ENCODE measurements at places on chromosomes 6 and 20.

DNA sequence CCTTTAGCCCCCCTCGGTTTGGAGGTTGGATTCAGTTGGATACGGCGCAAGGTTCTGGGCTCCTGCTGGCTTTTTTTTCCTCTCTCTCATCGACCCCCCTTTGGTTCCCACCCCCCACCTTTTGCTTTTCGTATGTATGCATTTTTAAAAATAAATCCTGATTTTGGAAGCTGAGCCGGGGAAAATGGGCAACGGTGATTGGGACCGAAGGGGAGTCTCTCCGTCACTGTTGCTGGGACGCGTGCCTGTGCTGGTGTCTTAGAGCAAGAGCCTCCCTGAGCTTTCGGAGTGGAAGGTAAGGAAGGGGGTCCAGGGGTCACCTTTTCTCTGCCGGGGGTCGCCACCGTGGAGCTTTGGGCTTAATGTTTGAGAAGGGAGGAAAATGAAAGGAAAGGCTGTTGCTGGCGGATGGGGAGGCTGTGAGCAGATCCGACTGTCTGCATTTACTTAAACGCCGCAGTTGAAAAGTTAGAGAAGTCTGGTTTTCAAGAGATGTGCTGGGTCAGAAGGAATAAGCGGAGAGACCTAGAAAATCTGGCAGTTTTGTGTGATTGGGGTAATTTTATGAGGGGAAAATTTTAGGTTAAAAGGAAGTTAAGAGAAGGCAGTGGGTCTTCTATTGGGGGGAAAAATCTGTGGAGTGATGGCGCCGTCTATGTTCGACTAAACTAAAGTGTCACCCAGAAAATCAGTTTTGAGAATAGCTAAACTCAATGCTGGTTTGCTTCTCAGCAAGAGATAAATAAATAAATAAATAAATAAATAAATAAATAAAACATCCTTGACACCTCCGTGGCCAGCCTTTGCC lies 828 bp downstream of the ADGRB3 start:
- DNase-seq = no peak

DNA sequence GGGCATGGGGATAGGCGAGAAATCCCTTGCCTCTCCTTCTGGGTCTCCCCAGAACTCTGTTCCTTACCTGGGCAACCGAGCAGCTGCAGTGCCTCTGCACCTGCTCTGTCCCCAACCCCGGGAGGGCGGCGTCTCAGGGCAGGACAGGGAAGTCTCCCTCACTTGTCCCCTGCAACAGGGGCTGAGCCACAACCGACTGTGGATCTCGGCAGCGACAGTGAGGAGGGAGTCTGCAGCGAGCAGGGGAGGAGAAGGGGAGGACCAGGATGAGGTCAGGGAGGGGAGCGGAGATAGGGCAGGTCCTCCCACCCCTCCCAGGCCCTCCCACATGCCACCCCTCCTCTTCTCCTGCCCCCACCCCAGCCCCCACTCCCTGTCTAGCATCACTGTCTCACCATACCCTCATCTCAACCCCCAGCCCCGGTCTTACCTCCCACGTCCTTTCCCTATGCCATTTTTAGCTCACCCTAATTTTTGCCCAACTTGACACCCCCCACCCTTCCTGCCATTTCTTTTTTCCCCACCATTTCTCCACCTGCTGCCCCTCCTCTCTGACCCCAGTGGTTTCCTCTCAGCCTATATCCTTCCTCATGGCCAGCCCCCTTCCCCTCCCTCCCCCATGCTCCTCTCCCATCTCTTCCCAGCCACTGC lies at the start of gene TNXB:
TSS of gene TNXB (minus strand) at position 225 of the 651 bp plus-strand sequence. CDS start 11,140 bp downstream, outside the sequence.
- DNase-seq = no peak

DNA sequence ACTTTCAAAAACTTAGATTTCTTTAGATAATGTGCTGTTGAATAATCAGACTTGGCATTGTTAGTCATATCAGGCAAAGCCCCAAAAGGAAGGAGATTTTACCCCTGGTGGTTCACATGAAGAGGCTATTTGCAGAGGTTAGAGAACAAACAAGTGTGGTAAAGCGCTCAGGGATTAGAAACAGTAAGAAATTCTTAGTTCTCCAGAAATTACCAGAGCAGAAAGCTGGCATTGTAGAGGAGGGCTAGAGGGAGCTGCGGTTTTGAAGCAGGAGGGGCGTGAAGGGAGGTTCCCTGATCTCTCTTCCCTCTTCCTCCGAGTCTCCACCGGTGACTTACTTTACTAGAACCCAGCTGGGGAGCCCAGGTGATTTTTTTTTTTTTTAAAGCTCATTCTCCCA lies 10.2 kb downstream of the MYO6 start:
- no peak for DNase-seq

- no peak for DNase-seq
Measured at GRCh38 chr20:49043000-49043399, 3.1 kb upstream of the CSE1L start.

- DNase-seq = no peak
Measured at GRCh38 chr6:129853996-129854711, 7.0 kb downstream of the TMEM244 start.

DNA sequence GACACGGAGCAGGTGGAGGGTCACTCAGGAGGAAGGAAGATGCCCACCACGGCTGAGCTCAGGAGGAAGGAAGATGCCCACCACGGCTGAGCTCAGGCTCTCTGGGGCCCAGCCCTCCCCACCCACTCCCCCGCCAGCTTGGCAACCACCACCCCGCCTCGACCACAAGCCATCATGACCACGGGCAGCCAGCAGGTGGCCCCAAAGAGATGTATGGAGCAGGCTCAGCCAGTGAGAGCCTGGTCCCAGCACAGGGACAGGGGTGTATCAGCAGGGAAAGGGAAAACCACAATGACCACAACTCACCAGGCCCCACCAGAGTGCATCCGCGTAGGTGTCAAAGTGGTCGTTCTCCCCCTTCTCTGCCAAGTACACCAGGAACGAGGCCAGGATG lies 30.4 kb downstream of the KCNQ2 start:
- peak; percentile 66 for DNase-seq

DNA sequence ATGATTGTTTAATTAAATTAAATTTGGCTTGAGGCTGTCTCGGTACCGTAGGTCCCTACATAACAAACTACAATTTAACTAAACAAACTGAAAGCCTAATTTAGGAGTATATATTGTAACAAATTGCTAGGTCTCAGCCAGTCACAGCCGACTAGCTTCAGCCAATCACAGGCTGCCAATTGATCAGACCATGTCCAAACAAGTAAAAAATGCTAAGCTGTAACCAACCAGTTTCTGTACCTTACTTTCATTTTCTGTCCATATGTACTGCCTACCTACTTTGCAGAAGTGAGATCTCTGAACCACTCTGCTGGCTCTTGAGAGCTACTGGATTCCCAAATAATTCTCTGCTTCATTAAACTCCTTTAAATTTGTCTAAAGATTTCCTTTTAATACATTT lies 648.0 kb upstream of the GJE1 start:
- DNase-seq = no peak

DNA sequence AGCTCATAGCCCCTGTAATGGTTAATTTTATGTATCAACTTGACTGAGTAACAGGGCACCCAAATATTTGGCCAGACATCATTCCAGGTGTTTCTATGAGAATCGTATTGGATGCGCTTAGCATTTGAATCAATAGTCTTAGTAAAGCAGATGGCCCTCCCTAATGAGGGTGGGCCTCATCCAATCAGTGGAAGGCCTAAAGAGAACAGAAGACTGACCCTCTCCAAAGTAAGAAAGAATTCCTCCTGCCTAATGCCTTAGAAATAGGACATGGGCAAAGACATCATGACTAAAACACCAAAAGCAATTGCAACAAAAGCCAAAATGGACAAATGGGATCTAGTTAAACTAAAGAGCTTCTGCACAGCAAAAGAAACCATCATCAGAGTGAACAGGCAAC lies 352.5 kb upstream of the SASH1 start:
- no peak for DNase-seq

GRCh38 chr6:146634022-146634421 lies 35.2 kb downstream of the ADGB start:
- no peak for DNase-seq

GRCh38 chr6:1631251-1631650 lies 21.5 kb downstream of the FOXC1 start:
- no peak for DNase-seq

DNA sequence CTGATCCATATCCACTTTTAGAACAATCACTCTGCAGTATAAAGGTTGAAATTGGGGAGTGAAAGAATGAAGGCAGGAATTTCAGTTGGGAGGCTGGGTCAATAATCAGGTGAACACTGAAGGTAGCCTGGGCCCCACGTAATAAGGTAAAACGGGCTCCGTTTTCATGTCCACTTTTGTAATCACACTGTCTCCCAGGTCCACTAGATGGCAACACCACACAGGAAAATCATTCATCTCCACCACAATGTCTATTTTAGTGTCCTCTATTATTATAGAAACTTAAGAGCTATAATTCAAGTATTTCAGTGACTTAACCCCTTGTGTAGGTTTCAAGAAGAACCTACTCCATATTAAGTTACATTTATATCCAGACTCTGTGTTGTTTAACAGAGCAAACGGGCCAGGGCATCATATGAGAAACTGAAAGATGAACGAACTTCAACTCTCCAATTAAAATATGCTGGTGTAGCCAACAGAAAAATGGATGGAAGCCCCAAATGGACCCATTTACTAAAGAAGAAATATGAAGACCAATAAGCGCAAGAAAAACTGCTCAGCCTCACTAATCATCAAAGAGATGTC lies 45.9 kb upstream of the MC3R start:
- DNase-seq = no peak

- DNase-seq = no peak
Measured at GRCh38 chr20:59966428-59966827, 8.2 kb downstream of the CDH26 start.

GRCh38 chr6:52697903-52698302 lies 27.0 kb downstream of the TMEM14A start:
- no peak for DNase-seq

GRCh38 chr20:22684763-22685443 lies 100.5 kb upstream of the FOXA2 start:
- no peak for DNase-seq

GRCh38 chr6:36836111-36837021 lies 2.9 kb downstream of the CPNE5 start:
- no peak for DNase-seq

- DNase-seq = peak; percentile 29
Measured at GRCh38 chr20:64244870-64245603, 10.5 kb upstream of the PCMTD2 start.

- no peak for DNase-seq
Measured at GRCh38 chr20:19969106-19969505, 48.1 kb upstream of the NAA20 start.
